ENCODE measurements at places on chromosomes 4 and X. TPM values are rescaled to one million over a fixed set of nuclear protein-coding genes. Genes with fewer than 3 reads are reported as not detected.

GALNTL6 gene
- 0.24 TPM for total RNA-seq

VSIG4 gene
- not detected for total RNA-seq

CXXC4 gene
- not detected for total RNA-seq

TMEM271 gene
- total RNA-seq: not detected

DNA sequence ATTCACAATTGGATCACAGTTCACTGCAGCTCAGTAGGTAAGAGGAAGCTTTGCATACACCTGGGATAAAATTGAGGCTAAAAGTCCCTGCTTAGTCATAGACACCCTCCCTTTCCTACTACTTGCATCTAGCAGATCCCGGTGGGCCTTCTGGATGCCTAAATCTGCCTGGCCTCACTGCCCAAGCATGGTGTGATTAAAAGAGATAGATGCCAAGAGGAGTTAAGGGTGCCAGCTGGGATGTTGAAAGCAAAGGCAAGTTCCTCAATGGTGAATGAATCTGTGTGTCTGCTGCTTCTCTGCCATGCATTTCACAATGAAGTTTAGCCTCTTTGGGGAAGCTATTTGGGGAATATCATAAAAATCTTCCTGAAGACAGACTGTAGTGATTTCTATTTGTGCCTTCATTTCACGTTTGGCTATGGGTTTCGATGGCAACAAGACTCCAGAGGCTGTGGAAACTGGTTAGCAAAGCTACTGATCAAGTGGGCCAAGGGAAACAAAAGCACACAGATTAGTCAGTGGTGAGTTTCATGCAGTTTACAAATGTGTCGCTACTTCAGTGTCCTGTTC is 534.0 kb downstream of the ANKRD50 start:
- H3K27ac ChIP-seq: no peak overlapping the region
- no peak for DNase-seq
- no peaks in the 10 kb centered on the region for H3K36me3 ChIP-seq
- no peaks in the 10 kb centered on the region for H3K27me3 ChIP-seq
- no peak overlapping the region for H3K4me3 ChIP-seq

GRCh38 chrX:139739138-139739537 is 31.2 kb upstream of the MCF2 start:
- H3K36me3 ChIP-seq: peaks cover 56% of the 10 kb centered on the region
- no peaks in the 10 kb centered on the region for H3K27me3 ChIP-seq
- no peak overlapping the region for H3K4me3 ChIP-seq
- H3K27ac ChIP-seq: no peak overlapping the region
- no peaks in the 10 kb centered on the region for H3K4me1 ChIP-seq
- DNase-seq: no peak

GRCh38 chr4:56410247-56411062 is 23.2 kb upstream of the AASDH start:
- no peaks in the 10 kb centered on the region for H3K4me1 ChIP-seq
- no peaks in the 10 kb centered on the region for H3K27me3 ChIP-seq
- peaks cover 16% of the 10 kb centered on the region for H3K36me3 ChIP-seq
- no peak for DNase-seq
- H3K27ac ChIP-seq: no peak overlapping the region

- no peaks in the 10 kb centered on the region for H3K4me1 ChIP-seq
- peaks cover 2% of the 10 kb centered on the region for H3K27me3 ChIP-seq
- no peaks in the 10 kb centered on the region for H3K36me3 ChIP-seq
- no peak overlapping the region for H3K27ac ChIP-seq
- DNase-seq: no peak
Measured at GRCh38 chr4:77697860-77698590, 92.4 kb downstream of the CXCL13 start.

GRCh38 chrX:45781901-45782553 is 581.4 kb upstream of the DIPK2B start:
- no peaks in the 10 kb centered on the region for H3K27me3 ChIP-seq
- peaks cover 7% of the 10 kb centered on the region for H3K4me1 ChIP-seq
- no peak overlapping the region for H3K27ac ChIP-seq
- DNase-seq: no peak

All from activated B cell treated with CpG ODN at 0.5 μM for 24 hours (primary cell).